ENCODE measurements at places on chromosomes 5 and 9. TPM values are rescaled to one million over a fixed set of nuclear protein-coding genes. Genes with fewer than 3 reads are reported as not detected.

- no peak for DNase-seq
These were observed 25.2 kb upstream of the TNFAIP8 start for GRCh38 chr5:119330367-119331183.

The ASB6 gene
- 11.1 TPM for total RNA-seq

The LHX3 gene
- total RNA-seq: not detected

The OR1Q1 gene
- total RNA-seq: not detected

- DNase-seq: no peak
These were observed 18.7 kb downstream of the IFT74 start for GRCh38 chr9:26974927-26975326.

DNA sequence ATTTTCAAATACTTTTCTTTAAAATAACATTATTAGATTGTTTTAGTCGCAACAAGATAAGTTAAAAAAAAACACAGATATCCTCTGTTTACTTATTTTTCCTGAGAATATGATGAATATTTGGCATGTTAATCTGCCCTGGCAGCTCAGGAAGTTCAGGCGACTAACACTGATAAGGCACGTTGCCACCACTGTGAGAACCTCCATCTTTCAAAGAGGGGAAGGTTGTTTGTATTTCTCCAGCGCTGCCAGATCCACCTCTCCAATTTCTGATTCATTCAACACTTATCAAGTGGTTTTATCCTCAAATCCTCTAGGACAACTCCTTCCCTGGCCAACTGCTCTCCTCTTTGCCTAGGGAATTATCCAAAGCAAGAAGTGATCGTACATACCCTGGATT, 21.8 kb downstream of the CTNNAL1 start:
- peak; percentile 74 for DNase-seq

- no peak for DNase-seq
These were observed 673.9 kb upstream of the RGMB start for GRCh38 chr5:98099448-98100105.

- peak; percentile 15 for DNase-seq
These were observed 789.3 kb downstream of the SEMA5A start for GRCh38 chr5:8756498-8757084.

DNA sequence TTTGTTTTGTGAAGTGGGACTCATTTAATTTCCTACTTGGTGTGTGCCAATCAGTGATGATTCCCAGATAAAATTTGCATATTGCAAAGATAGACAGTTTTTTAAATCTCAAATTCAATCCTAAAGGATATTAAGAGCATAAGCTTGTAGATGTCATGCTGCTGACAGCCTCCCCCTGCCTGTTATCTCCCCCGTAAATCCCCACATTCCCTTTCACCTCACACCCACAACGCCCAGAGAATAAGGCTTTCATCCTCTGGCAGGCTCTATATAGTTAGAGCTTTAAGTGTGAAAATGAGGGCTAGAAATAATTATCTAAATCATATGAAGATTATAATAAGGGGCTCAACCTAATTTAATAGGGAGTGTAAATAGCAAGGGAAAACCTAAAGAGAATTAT, 265.0 kb downstream of the TRPM3 start:
- DNase-seq: no peak

DNA sequence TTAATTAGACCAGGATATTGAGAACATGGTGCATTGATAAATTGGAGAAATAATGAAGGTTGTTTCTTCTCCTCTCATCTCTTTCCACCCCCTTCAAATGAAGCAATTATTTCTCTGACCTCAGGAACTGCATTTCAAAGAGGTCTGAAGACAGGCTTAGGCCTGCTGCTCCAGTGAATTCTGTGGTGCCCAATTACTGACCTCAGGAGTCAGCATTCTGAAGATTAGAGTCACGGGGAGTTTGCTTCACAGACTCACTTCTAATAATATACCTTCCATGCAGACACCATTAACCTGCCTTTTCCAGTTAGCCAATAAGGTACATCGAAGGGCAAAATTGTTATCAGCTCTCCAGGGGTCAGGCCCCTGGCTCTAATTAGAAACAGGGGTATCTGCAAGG, 270.9 kb downstream of the GAS1 start:
- DNase-seq: no peak

- DNase-seq: no peak
These were observed 77.6 kb downstream of the CDO1 start for GRCh38 chr5:115738830-115739229.

GRCh38 chr9:16743375-16743774, 127.1 kb downstream of the BNC2 start:
- no peak for DNase-seq

DNA sequence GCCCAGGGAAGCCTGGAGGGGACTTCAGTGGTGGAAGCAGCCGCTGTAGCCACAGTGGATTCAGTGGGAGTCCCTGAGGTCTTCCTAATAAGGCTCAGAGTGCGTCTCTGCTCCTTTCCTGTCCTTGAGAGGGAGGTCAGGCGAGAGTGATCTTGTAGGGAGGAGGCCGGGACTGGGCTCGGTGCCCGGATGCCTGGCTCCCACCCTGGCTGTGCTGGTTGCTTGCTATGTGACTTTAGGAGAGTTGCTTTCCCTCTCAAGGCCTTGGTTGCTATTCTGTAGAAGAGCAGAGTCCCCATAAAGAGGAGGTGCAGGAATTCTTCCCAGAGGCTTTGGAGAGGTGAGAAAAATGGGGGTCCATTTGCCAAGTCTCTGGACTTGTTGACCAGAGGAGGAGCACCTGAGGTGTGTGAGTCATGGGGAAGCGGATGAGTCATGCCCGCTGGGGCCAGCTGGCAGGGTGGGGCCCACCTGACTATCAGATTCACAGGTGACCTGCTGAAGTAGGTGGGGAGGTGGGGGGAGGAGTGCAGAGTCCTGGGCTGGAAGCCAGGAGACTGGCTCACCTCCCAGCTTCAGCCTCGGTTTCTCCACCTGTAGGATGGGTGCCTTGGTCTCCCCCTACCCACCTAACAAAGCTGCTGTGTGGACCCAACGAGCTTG, 13.8 kb downstream of the GSN start:
- peak; percentile 43 for DNase-seq

The TTC23L gene
- total RNA-seq: not detected

- DNase-seq: no peak
These were observed 3.8 kb downstream of the ANXA6 start for GRCh38 chr5:151153766-151154272.

DNA sequence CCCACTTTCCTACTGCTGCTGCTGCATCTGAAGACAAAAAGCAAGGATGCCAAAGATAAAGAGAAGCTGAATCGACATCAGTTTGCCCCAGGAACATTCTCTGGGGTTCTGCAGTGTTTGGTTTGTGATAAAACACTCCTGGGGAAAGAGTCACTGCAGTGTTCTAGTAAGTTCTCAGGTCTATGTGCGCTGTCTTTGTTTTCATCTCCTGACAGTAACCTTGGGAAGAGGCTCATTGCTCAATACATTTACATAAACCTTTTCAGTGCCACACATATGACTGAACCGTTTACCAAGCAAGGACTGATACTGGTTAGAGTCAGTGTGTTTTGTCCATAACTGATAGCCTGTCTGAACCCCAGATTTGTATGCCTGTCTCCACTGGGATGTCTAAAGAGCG, 232.1 kb downstream of the ARHGEF28 start:
- no peak for DNase-seq

DNA sequence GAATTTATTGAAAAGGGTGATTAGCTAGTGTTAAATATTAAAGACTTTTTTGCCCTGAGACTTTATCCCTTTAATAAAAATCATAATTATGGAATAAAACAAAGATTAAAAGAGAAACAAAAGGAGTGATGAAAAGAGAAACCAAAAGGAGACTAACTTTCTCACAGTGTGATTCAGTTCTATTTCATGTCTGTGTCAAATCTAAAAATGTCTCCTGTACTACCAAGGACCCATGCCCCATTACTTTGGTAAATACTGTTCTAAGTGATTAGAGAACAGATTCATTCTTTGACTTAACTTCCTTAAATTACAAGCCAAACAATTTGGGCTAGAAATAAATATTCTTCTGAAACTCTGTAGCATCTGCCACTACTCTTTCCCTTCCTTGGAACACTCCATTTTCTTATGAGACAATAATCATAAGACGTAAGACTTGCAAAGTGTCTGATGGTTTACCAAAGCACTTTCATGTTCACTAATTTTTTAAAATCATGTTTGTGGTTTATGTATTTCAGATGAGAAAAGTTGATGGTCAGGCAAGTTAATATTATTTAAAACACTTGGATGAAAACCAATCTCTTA, 319.0 kb downstream of the EBF1 start:
- no peak for DNase-seq

DNA sequence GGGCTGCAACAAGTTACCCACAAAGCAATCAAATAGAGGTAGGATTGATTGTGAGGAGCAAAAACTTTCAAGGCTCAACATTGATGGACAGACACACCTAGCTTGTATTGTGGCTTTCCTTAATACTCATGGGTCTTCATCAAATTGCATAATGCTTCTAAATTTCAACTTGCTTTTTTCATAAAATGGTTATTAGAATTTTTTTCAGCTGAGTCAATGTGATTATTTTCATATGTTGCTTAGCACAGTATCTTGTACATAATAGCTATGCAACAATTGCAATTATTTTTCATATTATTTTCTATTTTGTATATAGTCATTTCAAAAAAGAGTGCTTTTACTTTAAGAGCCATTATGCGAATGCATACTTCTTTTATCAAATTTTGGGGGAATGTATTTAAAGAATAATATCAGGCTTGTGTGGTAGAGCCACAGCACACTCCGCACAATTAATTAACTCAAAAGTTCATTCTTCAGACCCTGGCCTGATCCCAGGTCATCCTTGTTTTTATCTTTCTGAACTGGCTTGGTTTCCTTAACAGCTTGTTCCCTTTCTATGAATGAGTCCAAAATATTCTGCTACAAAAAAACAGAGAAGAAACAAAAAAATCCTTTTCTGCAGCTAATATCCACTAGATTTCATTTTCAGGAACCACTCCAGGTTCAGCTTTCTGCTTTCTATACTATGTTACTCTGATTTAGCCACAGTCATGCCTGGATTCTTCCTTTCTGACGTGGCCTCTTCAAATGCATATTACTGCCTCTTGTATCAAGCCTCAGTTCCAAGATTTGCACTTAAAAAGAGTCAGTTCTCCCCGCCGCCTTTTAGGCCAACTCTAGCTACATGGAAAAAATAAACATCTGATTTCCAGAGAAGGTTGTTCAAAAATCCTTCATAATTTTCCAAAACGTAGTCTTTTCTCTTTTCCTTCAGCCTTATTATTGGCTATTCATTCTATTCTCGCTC, 45.3 kb upstream of the CDH9 start:
- no peak for DNase-seq

GRCh38 chr5:54792611-54793404, 192.6 kb downstream of the ESM1 start:
- DNase-seq: peak; percentile 80

DNA sequence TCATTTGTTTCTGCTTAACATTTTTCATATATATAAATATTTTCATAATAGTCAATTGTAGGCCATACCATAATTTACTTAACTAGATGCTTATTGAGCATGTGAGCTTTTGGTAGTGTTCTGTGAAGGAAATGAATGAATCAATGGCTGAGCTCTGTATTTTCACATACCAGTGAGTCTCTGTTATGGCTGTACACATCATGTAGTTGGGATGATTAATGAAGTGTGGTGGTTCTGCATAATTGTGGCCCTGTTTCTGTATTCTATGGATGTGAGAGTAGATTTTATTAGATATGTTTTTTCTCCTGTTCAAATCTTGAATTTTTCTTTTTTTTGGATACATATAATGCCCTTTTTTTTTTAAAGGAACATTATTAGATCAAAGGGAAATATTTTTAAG, 56.2 kb downstream of the CTNNA1 start:
- no peak for DNase-seq

The NTRK2 gene
- not detected for total RNA-seq

The NEUROG1 gene
- total RNA-seq: not detected

The DEPDC1B gene
- 26.3 TPM for total RNA-seq

DNA sequence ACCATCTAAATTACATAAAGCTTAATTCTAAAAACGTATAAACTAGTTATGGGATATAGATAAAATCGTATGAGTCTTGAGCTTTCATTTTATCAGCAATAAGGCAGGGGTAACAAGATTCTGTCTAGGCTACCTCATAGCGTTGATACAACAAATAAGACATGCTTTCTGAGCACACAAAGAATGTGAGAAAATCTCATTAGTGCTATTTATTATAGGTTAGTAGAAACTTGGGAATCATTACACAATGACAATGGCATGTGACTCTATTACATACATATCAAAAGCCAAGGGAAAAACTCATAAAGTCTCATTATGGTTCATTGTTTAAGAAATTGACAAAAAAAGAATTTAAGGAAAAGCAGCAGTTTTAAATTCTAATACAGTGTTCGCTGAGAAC, 448.6 kb downstream of the PLK2 start:
- no peak for DNase-seq

The FBN2 gene
- 8.9 TPM for total RNA-seq

GRCh38 chr9:88443480-88444113, 55.4 kb downstream of the SPIN1 start:
- DNase-seq: no peak

DNA sequence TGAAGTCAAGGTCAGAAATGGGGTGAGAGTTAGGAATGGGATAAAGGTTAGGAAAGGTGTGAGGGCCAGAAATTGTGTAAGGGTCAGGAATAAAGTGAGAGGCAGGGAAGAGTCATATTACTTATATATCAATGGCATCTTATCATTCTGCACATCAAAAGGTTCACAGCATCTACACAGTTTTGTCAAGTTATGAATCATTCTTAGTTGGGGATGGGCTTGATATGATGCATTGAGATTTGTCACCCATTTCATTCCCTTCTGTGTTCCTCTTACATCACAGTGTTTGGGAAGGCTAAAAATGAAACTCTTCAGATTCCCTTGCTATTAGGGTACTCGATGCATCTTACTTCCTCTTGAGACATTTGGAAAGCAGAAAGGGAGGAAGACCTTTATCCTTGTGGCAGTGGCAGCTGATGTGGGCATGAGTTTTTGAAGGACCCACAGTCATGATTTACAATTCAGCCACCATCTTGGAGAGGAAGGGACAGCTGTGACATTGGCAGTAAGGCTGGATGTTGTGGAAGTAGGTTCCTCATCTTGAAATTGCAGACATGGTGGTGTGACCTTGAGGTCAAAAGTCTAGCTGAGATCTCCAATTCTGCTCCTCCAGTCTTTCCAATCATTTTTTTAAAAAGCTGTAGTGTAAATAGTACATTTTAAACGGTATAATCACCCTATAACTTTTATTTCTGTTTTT, 24.2 kb upstream of the NPR3 start:
- no peak for DNase-seq

All from MG63 (cell line).